ENCODE measurements at places on chromosomes 2 and 18. TPM values are rescaled to one million over a fixed set of nuclear protein-coding genes. Genes with fewer than 3 reads are reported as not detected.

Gene RETSAT
- total RNA-seq = 27.0 TPM

Gene CCDC85A
- total RNA-seq = not detected

Gene MBD1
- 100 TPM for total RNA-seq

Gene SCN9A
- 3.5 TPM for total RNA-seq

Gene TMEM163
- total RNA-seq = 0.76 TPM

Gene CFLAR
- 310 TPM for total RNA-seq

Gene ERFE
- total RNA-seq = not detected

Gene DCDC2C
- total RNA-seq = not detected

Gene TCF7L1
- not detected for total RNA-seq

Gene TTN
- 9.7 TPM for total RNA-seq

Gene FRZB
- total RNA-seq = not detected

Gene SPRED2
- 6.1 TPM for total RNA-seq

Gene PLB1
- 0.98 TPM for total RNA-seq

Gene OSBPL6
- total RNA-seq = 1.1 TPM

Gene SCN2A
- not detected for total RNA-seq

Data from T-helper 1 cell treated with Interleukin-12 subunit alpha and Interleukin-12 subunit beta and Interleukin-4 antibody, amounts not matched to agents 30 ng/mL and 1 ng/mL, for 36 hours (primary cell).